ENCODE measurements at places on chromosomes 5 and 9.
A peak's percentile ranks its signal among the peaks of the same experiment; 100 is the strongest.

GRCh38 chr9:121528642-121529041 is 29.0 kb upstream of the GGTA1 start:
- no peak for DNase-seq

DNA sequence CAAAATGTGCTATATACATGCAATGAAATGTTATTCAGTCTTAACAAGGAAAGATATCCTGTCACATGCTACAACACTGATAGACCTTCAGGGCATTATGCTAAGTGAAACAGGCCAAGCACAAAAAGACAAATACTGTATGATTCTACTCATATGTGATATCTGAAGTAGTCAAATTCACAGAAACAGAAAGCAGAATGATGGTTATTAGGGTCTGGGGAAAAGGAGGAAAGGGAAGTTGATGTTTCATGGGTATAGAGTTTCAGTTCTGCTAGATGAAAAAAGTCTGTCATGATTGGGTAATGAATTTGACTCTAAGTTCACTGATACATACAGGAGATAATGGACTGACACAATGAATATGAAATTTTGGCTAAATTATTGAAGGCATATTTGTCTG is 11.2 kb upstream of the RIC1 start:
- DNase-seq, result no peak

DNA sequence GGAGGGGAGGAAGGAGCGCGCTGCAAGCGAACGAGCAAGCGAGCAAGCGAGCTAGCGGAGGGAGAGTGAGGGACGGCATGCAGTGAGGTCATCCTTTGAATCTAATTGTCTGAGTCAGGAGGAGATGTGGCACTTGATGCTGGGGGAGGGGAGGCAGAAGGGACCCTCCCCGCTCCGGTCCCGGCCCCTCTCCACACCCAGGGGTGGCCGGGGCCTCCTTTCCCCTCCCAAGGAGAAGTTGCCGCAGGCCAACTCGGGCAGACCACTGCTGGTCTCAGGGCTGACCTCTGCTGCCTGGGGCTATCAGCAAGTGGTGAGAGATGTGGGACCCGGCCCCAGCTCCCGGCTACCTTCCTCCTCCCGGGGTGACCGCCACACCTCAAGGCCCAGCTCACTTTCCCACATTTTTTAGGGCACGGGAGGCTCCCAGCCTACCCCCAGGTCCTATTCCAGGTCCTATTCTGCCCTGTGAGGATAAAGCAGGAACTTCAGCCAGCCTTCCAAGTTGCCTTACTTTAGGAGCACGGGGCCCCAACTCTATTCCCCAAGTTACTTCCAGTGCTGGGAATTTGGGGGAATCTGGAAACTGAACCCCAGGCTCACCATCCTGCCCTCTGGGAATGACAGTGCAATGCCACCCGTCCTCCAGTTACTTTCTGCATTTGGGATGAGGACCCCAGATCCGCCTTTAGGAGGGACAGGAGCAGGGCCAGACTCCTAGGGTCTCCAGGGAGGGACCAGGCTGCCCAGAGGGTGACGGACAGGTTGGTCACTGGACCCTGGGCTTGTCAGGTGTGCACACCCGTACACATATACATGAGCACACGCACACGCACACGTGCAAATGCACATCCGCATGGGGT is 11.1 kb downstream of the CNTFR start:
- DNase-seq, result peak; percentile 44

- DNase-seq, result no peak
These were observed 44.6 kb upstream of the GLDC start for GRCh38 chr9:6689893-6690674.

DNA sequence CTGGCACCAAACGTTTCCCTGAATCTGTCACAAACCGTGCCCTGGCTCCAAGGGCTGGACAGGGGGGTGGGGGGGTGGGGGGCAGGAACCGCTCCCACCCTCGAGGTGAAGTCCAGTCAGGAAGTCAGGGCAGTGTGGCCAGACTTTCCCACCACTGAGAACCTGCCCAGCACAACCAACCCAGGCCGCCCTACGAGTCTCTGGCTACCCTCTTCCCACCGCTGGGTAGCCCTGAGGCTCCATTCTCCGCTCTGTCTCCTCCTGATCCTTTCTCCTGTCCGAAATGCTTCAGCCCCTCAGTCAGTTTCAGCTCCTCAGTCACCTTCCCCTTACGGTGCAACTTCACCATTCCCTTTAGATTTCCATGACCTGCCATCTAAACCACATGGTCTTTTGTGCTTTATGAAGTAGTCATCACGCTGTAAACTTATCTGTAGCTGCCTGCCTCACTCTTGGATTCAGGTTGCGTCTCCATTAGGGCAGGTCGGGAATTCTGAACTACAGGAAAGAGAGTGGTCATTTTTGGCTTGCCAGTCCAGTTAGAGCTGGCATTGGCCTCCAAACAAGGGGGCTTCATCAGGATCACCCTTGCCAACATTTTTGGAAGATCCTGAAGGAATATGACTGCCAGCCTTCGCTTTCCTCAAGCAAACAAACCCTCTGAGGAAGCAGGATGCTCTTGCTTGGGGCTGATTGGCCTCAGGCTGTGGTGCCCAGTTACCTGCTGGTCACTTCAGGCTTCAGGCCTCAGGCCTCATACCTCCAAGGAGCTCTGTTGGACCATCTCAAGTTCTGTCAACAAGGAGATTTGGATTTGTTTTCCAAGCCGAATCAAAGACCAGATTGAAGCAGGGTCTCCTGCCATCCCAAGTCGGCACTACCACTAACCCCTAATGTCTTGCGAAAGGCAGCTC is 794 bp upstream of the DCAF12 start:
- DNase-seq, result no peak

DNA sequence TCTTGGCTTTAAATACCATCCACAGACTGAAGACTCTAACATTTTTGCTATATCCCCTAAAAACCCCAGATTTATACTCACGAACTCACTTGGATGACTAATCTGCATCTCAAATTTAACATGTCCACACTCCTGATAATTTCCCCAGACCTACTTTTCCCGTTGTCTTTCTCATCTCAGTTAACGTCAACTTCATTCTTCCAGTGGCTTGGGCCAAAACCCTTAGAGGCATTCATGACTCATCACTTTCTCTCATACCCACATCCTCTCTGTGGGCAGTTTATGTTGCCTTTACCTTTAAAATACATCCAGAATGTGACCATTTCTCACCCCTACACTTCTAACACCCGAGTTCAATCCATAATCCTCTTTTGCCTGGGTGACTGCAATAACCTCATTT is 96.7 kb downstream of the EDIL3 start:
- DNase-seq, result no peak

GRCh38 chr5:28714907-28715698 is 1676.7 kb upstream of the CDH9 start:
- DNase-seq, result no peak

GRCh38 chr9:110357505-110357904 is 19.8 kb upstream of the TXNDC8 start:
- DNase-seq, result no peak

- DNase-seq, result no peak
These were observed 369.0 kb upstream of the IRX4 start for GRCh38 chr5:2251751-2252150.

DNA sequence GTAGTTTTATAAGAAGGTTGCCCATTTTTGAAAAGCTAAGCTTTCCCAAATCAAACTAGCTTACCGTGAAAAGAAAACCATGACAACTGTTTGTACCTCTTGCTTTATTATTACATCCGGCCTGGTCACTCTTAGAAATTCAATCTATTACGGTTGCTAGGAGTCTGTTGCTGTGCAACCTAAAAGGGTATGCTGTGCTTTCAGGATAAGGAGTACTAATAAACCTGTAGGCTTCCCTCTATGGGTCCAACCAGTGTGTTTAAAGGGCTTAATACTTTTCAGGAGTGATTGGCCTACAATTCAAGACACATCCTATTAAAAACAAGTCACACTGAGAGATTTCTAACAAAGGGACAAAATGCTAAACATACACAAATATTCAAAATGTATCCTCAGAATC is 27.1 kb downstream of the RFX3 start:
- no peak for DNase-seq

GRCh38 chr9:121261107-121261460 is 6.9 kb upstream of the GSN start:
- peak; percentile 73 for DNase-seq

GRCh38 chr9:18490641-18491370 is 16.9 kb downstream of the ADAMTSL1 start:
- no peak for DNase-seq

DNA sequence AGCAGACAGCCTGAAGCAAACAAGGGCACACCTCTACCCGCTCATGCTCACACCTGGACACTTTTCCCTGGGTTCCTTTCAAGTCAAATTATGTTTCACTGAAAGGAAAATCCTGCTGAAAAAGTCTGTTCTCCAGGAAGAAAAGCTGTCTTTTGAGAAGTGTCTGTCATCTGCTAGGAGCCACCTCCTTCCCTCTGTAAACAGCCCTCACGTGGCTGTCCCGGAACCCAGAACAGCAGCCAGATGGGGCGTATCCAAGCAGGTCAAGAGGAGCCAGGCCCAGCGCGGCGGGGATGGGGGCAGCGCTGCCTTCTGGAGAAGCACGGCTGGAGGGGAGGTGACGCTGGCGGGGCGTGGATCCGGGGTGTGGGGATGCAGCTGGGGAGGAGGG is at the start of gene PNPLA7:
PNPLA7 (minus strand) TSS at position 172 of the 391 bp plus-strand sequence. CDS start 205 bp downstream, outside the sequence.
- DNase-seq, result peak; percentile 86

DNA sequence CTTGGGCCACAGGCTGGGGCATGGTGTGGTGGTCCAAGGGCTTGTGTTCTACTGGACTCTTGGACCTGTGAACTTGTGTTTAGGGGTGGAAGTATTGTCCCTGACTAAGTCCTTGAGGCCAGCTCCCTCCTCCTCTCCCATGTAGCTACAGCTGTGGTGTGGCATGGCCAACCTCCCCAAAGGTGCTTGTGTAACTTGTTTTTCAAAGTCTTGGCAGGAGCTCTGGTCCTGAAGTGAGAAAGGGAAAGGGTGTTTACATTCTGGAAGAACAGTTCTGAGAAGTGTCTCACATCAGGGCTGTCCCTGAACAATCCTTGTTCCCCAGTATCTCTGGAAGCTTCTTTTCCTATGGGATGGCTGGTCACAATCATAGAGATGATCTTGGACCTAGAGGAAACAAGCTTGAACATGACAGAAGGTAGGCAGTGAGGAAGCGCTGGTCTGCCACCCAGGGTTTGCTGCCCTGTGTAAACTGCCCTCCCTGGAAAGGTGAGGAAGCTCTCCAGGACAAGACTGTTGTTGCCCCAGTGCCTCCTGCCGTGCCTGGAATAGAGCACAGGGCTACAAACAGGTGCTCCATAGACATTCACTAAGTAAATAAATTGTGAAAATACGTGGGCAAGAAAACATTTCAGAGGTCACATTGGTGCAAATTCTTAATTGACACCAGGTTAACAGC is 64.6 kb upstream of the KLF9 start:
- no peak for DNase-seq

DNA sequence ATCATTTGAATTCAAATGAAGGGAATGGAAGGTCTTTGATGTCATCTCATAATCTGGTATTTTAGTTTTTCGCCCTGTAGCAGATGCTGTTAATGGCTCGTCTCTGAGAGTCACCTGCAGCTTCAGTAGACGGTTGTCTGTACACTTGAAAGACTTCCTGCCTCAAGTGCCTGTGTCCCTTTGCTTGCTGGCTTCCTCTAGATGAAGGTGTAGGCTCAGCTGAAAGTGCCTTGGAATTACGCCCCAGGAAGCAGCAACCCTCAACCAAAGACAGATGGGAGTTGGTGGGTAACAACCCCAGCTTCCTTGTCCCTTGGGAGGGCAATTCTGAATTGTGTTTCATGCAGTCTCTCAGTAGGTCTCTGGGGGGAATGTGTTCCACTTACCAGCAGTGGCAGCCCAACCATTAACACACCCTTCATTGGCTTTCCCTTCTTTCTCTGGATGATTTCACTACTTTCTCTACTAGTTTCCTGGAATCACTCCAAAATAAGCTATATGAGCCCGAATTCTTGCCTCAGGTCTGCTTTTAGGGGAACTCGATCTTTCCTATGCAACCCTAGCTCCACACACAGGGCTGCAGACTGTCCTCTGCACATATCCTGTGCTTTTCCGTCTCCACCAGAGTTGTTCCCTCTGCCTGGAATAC is 395.6 kb downstream of the DMAC1 start:
- no peak for DNase-seq

DNA sequence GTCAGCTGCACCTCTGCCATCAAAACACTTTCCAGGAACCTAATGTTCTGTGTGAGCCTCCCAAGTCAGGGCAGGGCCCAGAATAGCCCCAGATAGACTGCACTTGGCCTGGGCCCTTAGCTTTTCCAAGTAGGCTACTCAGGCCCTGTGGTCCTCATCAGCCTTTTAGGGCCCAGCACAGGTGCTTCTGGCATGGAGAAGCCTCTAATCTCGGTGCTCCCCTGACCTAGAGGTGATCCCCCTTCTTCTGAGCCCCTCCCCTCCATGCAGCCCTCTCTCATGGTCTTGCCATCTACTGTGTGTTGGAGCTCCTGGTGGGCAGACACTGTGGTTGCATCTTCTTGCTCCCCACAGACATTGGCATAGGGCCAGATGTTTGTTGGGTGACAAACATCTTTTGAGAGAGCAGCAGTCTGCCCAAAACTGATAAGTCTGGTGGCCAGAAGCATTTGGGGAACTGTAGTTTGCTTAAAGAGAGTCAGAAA is 28.1 kb downstream of the FRMPD1 start:
- no peak for DNase-seq

- DNase-seq, result no peak
These were observed 218.8 kb downstream of the PRR16 start for GRCh38 chr5:120682851-120683250.

- DNase-seq, result no peak
These were observed 11.4 kb upstream of the NRARP start for GRCh38 chr9:137313326-137313936.

GRCh38 chr9:94818178-94818541 is 91.7 kb downstream of the AOPEP start:
- no peak for DNase-seq

Measured in WERI-Rb-1 (cell line).